ENCODE measurements at places on chromosomes 2 and 18. TPM values are rescaled to one million over a fixed set of nuclear protein-coding genes. Genes with fewer than 3 reads are reported as not detected.

DNA sequence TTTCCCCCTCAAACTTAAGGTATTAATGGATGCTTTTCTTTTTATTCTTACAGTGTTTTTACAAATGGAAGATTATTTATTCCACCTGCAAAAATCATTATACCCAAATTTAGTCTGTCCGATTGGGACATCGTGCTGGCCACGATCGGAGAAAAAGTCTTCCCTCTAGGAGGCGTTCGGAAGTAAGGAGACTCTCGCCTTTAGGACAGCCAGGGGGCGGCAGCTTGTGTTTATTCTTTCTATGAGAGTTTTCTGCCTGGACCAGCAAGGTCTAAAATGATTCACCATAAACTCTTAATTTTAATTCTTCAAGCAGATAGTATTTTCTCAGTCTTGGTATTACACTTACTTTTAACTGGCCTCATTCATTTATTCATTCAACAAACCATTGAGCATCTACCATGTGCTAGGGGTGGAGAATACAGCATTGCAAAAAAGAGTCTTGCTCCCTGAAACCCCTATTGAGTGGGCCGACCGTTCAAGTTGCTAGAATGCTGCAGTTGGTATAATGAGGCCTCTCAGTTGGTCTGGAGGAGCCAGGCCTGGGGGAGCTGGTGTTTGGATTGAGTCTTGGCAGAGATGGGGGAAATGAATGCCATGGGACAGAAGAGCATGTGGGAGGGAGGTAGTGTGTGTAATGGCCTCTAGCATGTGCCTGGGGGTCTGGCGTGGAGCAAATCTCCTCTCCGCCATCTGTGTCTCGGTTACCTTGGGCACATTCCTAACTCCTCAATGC is 38.7 kb downstream of the DCDC2C start:
- no peak for DNase-seq

- DNase-seq = no peak
Measured at GRCh38 chr2:221034973-221035372, 537.1 kb downstream of the EPHA4 start.

GRCh38 chr18:2895391-2895790 is 48.6 kb downstream of the EMILIN2 start:
- DNase-seq = no peak

DNA sequence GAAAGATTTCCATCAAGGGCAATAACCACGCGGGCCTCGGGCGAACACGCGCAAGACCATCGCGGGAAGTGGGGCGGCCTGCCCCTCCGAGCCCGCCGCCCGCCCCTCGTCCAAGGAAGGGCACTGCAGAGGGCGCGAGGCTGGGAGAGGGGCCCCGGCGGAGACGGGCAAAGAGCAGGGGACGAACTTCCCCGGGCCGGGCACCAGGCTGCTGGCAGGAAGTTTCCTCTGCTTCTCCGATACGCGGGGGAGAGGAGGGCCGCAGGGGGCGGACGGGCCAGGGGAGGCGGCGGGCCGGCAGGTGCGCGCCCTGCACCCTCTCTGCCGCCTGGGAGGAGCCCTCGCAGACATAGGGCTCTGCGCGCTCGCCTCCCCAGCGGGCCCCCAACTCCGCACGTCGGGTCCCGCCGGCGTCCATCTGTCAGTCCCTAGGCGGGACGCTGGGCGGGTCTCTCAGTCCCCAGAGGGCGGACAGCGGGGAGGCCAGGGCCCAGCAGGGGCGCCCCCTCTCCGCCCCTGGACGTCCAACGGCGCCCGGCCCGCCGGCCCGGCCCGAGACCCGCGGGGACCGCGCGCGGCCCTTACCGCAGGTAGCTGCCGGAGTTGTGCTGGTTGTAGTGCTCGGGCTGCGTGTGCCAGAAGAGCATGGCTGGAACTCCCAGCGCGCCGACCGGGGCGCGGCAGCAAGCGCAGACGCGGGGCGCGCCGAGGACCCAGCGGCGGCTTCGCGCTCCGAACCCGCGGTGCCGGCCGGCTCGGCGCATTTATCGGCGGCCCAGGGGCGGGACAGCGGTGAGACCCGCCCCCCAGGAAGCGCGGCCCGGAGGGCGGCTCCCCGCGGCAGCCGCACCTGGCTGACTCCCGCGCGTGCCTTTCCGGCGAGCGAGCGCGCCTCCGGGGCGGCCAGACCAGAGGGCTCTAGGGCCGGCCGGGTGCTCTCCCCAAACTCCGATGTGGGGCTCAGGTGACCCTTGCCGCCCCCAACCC is at the start of gene TFCP2L1:
Gene TFCP2L1, minus strand, starts transcription at position 740 of the 987 bp plus-strand sequence. Its CDS starts 93 bp downstream, at position 647.
- no peak for DNase-seq

Gene IL36G
- polyA plus RNA-seq = not detected

GRCh38 chr2:38442643-38443541 is 65.8 kb upstream of the ATL2 start:
- DNase-seq = no peak

Gene NEU4
- 1.2 TPM for polyA plus RNA-seq

DNA sequence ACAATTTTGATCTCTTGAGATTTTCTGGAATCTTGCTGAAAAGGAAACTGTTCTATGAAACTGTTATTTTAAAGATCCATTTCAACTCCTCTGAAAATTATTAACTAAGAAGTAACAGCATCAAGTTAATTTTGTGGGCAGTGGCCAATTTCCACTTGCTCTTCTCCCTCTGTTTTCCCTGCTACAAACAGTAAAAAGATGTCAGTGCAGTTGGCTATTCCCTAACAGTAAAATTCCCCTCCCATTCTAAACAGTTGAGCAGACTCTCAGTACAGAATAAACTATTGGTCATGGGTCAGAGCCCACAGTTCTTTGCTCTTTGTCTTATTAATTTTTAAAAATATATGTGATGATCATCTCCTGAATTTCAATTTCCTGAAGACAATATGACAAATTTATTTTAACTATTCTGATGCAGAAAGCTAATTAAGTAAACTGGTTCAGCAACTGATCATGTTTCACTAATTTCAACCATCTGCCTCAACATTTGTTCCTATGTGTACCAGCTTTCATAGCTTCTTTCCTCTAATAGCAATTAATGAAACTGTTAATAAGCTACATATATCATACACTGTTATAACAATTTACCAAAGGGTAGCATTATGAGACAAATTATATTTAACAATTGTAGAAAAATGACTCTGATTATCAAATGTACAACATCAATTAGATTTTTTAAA is 41.1 kb upstream of the GALNT5 start:
- DNase-seq = no peak

Gene DCDC2C
- polyA plus RNA-seq = 0.39 TPM

- DNase-seq = no peak
Measured at GRCh38 chr2:29601872-29602271, 319.5 kb downstream of the ALK start.

Gene TCF23
- 0.70 TPM for polyA plus RNA-seq

DNA sequence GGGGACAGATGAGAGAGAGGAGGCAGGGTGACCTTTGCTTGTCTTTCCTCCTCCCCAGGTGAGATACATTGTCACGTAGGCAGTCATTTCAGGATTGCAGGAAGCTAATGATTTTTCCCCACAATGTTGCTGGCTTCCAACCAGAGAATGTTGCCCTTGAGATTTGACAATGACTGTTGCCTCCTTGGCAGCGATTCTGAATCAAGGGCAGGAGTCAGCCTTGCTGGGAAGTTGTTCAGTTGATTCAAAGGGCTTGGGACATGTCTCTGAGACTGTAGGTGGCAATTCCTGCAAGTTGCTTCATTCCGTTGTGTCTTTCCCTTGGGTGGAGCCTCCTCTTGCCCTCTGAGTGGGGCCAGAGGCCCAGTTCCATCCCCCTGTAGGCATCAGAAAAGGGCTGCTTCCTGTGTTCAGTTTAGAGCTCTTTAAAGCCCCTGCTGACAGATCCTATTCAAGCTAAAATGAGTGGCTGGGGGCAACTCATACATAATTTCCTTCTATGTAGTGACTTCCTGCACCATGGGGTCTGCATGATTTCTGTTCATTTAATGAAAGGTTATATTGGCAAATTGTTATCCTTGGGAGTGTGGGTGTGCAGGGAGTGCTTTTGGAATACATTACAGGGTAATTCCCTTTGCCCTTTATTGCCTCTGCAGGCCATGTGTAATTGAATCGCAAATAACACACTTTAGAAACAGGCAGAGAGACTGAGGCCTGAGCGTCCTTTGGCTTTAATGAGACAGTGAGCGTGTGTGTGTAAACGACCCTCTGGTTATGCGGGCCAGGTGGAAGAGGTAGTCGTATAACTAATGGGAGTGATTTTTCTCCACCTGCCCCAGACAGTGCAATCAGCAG is 52.4 kb downstream of the GPR39 start:
- DNase-seq = no peak

DNA sequence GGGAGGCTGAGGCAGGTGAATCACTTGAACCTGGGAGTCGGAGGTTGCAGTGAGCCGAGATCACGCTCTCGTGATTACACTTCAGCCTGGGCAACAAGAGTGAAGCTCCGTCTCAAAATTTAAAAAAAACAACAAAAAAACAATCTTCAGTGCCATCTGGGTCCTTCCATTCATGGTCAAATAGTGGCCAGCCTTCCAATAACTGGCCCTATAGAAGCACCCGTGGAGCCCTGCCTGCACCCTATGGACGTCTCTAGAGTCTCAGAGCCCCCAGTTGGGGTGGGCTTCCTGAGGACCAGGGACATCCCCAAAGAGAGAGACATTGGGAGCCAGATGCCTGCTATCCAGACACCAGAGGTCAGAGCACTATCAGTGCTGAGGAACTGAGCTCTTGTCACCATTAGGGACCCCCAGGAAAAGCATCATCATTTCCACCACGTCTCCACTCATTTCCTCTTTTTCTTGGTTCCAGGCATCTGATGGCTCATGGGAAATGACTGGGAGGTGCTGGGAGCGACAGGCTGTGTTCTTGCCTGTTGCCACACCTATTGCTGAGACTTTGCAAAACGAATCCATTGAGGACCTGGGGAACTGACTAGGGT is 9.4 kb downstream of the NEU2 start:
- DNase-seq = no peak

GRCh38 chr2:239756031-239756789 is 268.9 kb downstream of the NDUFA10 start:
- DNase-seq = no peak

DNA sequence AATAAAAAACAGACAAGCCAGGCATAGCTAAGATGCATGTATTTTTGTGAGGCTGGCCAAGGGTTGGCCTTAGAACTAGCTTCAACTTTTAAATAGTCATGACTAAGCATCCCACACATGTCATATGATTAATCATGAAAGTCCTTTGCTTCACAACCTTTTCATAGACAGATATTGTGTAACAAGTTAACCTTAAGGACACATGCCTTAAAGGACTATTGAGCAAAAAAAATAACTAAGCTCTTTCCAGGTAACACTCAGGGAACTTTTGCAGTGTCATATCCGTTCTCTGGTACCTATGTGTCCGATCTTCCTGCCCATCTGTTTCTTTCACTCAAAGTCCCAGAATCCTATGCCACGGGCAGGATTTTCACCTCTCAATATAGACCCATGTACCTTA is 498.4 kb downstream of the STK39 start:
- DNase-seq = no peak

GRCh38 chr2:240430595-240430994 is 4.9 kb upstream of the GPC1 start:
- DNase-seq = no peak

Gene HRH4
- 0.22 TPM for polyA plus RNA-seq

GRCh38 chr18:55054021-55054990 is 95.0 kb upstream of the CCDC68 start:
- no peak for DNase-seq

Gene ABCG5
- 0.76 TPM for polyA plus RNA-seq

DNA sequence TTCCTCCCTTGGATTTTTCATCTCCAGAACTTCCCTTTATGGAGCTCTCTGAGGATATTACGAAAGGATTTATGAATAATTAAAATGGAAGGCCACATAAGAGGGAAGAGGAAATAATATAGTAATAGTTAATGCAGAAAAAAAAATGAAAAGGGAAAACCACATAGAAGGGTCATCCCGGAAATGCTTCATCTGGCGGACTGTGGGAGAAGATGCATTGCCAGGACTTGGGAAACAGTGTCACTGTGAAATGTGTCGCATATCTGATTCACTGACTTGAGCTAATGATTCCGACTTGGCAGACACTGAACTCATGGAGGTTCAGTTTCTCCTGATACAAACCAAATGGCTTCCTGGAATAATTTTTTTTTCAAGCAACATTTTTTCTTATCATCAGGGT is 129.9 kb upstream of the RMP24 start:
- DNase-seq = no peak

Gene IL36B
- polyA plus RNA-seq = not detected

DNA sequence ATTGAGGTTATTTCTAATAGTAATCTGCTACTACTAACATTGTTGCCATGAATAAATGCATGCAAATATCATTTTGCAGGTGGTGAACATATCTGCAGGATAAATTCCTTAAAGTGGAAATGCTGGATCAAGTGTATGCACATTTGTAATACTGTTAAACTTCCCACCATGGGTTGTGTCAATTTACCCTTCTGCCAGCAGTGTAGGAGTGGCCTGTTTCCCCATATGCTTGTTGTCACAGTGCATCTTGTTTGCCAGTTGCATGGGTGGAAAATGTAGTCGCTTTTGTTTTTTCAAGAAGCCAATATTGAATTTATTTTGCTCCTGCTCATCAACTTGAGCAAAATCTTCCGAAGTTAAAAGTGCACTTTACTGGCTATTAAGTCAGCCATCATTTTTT is 139.0 kb upstream of the ACKR3 start:
- DNase-seq = no peak

DNA sequence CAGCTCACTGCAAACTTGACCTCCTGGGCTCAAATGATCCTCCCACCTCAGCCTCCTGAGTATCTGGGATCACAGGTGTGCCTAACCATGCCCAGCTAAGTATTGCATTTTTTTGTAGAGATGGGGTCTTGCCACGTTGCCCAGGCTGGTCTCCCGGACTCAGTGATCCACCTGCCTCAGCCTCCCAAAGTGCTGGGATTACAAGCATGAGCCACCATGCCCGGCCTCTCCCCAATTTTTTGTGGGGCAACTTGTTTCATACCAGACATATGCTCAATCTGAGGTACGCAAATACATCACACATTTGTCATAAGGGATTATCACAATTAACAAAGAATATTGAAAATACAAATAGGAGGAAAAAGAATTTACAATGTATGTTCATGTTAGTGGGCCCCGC is 27.7 kb downstream of the LGALSL start:
- DNase-seq = no peak

Gene PROC
- polyA plus RNA-seq = 1.9 TPM

Gene PMAIP1
- polyA plus RNA-seq = 4.0 TPM

DNA sequence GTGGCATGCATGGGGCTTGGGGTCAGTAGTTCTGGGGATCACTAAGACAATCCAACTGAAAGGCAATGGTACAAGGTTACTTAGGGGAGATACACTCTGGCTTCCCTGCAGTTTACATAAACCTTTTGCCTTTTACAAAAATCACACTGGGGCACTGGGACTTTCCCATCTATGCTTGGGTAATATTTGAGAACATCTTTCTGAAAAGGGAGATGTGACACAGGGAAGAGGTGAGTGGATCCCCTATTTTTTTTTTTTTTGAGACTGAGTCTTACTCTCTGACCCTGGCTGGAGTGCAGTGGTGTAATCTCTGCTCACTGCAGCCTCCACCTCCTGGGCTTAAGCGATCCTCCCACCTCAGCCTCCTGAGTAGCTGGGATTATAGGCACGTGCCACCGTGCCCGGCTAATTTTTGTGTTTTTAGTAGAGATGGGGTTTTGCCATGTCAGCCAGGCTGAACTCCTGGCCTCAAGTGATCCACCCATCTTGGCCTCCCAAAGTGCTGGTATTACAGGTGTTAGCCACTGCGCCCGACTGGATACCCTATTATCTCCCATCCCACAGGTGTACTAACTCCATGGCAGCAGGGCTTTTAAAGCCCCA is 82.8 kb upstream of the DNMT3A start:
- no peak for DNase-seq

- no peak for DNase-seq
Measured at GRCh38 chr2:96528700-96529375, 7.7 kb upstream of the ARID5A start.

Gene ALPI
- polyA plus RNA-seq = 0.06 TPM

- no peak for DNase-seq
Measured at GRCh38 chr2:149573760-149574159, 13.8 kb downstream of the MMADHC start.

Gene ALLC
- not detected for polyA plus RNA-seq
